HCT116 (cell line): ENCODE measurements at places on chromosomes 3 and 15.

DNA sequence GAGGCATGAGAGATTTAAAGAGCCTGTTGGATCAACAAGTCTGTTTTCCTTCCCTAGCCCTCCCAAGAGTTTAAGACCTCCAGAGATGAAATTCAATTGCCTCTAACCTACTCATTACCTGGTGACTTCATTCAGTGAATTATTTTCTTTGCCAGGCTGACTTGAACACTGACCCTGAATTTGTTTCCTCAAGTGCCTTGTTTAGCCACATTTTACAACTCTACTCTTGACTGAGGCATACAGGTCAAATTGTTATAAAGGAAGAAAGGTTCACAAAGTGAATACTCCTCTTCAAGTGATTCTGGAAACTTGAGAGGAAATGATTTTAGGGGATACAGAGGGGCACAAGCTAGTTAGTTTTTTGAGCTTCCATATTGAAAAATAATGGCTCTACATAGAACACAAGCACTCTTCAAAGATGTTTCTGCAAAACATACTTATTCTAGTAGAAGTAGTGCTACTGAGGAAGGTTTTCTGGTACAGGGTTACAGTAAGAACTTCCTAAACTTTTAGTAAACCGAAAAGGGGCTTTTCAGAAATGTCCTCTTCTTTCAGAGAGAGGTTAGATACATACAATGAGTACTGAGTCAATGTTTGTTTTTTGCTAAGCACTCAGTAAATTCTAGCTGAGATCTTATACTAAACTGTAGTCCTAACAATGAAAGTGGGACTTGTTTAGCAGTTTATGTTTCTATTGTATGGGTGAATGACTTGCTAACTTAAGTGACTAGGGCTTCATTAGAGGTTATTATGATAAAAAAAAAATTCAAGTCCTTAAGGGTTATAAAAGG is 137.4 kb upstream of the SATB1 start:
- DNase-seq, result no peak

GRCh38 chr3:195698647-195699387 is 22.0 kb upstream of the MUC20 start:
- DNase-seq, result no peak

DNA sequence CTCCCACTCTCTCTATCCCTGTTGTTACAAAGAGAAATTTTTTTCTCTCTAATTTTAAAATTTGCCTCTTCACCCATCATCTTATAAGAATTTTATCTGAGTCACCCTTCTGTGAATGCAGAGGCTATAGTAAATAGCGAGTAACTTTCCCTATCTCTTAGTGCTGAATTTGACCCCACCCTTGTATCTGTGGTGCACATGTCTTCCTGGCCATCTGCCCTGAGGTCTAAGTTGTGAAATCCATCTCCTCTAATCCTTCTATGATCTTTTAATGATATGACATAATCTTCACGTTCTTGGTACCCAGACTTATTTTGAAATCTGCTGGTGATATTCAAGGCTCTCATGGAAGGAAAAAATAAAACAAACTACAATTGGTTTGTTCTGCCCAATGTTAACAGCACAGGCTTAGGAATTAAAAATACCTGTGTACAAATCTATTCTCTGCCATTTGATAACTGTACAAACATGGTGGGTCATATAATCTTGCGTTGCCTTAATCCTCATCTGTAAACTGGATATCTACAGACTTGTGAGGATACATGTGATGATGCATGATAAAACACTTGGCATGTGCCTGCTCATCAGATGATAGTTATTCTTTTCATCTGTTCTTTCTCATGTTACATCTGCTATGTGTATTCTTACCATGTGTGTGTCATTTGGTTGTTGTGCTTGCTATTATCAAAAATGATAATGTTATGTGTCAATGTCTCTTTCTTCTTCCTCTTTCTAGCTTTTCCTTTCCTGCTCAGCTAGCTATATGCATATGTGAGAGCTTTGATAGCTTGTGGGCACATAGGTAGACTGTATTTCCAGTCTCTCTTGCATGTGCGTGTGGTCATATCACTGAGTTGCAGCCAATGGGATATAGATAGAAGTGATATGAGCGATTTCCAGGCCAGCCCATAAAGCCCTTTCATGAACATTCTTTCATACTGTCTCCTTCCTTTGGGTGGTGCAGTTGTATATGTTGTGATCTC is 13.7 kb upstream of the CCR3 start:
- no peak for DNase-seq

GRCh38 chr3:152083135-152083534 is 185.6 kb upstream of the MBNL1 start:
- DNase-seq, result no peak

DNA sequence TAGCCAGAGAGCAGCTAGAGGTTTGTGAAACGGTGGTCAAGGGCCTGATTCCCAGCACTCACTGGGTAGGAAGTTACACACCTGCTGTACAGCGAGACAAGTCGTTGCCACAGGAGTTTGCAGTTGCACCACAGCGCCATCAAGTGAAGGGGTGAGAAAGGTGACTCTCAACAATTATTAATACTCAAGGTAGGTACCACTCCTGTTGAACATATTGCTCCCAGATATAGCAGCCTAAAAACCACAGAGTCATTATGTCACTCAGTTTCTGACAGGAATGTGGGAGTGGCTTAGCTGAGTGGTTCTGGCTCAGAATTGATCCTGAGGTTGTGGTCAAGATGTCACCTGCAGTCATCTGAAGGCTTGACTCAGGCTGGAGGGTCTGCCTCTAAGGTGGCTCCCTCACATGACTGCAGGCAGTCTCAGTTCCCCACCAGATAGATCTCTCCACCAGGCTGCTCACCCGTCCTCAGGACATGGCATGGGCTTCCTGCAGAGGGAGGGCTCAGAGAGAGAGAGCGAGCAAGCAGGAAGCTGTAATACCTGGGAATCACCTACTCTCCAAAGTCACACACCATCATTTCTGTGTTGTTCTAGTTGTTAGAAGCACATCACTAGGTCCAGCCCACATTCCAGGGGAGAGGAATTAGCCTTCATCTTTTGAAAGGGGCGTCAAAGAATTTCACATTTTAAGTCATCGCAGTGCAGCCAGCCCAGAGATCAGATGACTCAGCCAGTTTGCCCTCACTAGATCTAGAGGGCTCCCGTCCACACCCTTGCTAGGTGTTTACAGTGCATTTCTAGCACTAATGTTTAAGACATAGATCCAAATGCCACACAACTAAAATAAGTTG is 17.0 kb upstream of the ANO10 start:
- peak; percentile 58 for DNase-seq

- peak; percentile 8 for DNase-seq
Measured at GRCh38 chr15:50182219-50183013, 420 bp downstream of the SLC27A2 start.

DNA sequence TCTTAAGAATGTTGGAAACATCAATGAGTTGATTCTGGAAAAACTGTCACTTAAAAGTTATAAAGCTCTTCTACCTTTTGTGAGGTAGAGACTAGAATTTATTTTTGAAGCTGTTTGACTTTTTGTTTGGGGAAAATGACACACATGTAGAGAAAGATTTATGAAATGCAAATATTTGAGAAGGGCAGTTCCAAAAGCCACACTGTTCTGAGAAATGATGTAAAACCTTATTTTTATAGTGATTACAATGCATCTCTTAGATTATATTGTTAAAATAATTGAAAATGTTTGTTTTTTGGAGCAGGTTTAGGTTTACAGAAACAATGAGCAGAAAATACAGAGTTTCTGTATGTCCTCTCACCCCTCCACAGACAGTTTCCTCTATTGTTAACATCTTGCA is 116.1 kb upstream of the CMC1 start:
- no peak for DNase-seq

DNA sequence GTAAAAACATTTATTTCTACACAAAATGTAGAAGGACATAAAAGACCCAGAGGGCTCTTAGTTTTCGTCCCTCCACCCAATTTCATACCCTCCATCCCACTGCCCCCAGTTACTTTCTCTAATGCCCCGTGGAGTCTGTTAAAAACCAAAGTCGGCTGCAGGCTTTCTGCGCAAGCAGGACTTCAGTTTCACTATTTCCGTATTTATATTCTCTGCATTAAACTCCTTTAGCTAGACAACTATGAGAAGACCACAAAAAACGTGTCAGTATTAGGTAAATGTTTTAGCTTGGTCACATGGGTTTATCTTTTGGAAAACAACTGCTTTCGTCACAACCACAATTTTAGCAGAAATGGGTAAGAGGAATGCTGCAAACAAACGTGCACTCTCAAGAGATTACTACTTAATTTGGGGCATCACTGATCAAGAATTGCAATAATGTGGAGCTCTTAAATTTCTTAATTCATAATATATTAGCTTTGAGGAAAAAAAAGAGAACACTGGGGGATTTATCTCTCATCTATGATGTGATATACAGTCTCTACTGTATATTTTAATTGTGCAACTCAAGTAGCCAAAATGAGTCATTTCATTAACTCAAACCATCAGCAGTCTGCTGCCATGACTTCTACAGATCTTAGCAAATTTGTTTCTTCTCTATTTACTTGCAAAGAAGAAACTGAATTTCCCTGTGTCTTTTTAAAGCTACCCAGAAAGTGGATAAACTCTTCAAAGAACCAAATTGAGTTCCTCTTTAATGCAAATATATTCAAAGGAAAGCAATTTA is 740 bp upstream of the NSMCE3 start:
- DNase-seq, result no peak

DNA sequence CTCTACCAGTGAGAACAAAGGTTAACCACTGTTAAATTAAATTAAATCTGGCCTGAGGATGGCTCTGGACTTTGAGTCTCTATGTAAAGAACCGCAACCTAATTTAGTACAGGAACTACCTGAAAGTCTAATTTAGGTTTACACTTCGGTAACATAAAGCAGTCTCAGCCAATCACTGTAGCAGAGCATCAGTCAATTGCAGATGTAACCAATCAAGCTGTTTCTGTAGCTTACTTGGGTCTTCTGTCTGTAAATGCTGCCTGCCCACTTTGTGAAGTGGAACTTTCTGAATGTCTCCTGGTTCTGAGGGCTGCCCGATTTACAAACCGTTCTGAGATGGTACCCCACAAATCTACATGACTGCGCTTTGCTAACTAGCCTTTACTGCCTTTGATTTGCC is 39.1 kb upstream of the RASGRP1 start:
- no peak for DNase-seq

DNA sequence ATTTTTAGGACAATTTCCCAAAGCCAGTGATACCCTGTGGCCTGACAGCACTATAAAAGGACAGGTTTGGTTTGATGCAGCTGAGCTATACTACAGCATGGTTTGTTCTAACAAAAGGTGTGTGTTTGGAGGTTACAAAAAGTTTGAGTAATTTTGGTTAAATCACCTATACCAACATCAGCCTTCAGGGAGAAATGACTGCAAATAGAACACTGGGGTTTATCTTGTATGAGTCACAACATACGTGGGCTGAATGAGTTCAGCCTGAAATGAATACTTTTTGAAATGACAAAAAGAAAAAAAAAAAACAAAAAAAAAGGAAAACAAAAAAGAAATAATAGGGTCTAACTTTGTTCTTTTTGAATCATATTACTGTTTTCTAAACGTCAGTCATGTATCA is 345.7 kb downstream of the CNTN3 start:
- DNase-seq, result no peak
